ENCODE measurements at places on chromosomes 11 and 22. TPM values are rescaled to one million over a fixed set of nuclear protein-coding genes. Genes with fewer than 3 reads are reported as not detected.

- peaks cover 10% of the 10 kb centered on the region for H3K4me1 ChIP-seq
- peaks cover 6% of the 10 kb centered on the region for H3K27me3 ChIP-seq
- H3K4me3 ChIP-seq = no peak overlapping the region
- no peaks in the 10 kb centered on the region for H3K36me3 ChIP-seq
- H3K27ac ChIP-seq = no peak overlapping the region
Measured at GRCh38 chr11:128161994-128162393, 425.4 kb downstream of the ETS1 start.

- H3K4me3 ChIP-seq = no peak overlapping the region
- no peak for DNase-seq
- H3K27ac ChIP-seq = no peak overlapping the region
- peaks cover 10% of the 10 kb centered on the region for H3K4me1 ChIP-seq
- peaks cover 6% of the 10 kb centered on the region for H3K36me3 ChIP-seq
Measured at GRCh38 chr11:19786644-19787043, 74.0 kb downstream of the NAV2 start.

GRCh38 chr11:113372309-113372708 lies 15.3 kb upstream of the ANKK1 start:
- H3K4me3 ChIP-seq = no peak overlapping the region
- DNase-seq = no peak
- no peaks in the 10 kb centered on the region for H3K27me3 ChIP-seq
- H3K36me3 ChIP-seq = peaks cover 8% of the 10 kb centered on the region
- H3K27ac ChIP-seq = no peak overlapping the region

DNA sequence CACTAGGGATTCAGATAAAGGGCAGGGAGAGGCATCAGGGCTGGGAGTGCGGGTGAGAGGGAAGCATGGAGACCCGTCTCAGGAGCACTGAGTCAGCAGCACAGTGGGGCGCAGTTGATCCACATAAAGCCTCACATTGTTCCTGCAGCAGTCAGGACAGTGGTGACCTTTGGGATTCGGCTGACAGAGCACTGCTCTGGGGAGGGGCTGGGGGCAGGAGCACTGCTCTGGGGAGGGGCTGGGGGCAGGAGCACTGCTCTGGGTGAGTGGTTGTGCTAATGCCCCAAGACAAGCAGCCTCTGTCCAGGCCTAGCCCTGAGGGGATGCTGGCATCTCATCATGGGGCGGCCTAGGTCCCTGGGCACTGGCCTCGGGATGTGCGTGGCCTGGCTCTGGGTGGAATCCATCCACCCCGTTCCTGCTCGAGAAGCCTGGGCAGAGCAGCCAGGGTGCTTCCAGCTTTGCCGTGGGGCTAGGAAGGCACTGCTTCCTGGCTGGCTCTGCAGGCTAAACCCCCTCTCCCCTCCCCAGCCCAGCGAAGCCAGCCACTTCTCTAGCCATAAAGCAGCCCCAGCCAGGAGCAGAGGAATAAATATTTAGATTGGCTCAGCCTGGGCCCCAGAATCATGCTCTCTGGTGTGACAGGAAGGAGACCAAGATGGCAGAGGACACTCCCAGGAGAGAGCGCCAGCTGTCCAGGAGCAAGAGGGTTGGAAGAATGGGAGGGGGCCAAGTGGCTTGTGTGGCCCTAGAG lies 7.3 kb downstream of the OAF start:
- peaks cover 4% of the 10 kb centered on the region for H3K4me1 ChIP-seq
- no peak for DNase-seq
- no peak overlapping the region for H3K4me3 ChIP-seq
- no peak overlapping the region for H3K27ac ChIP-seq
- H3K36me3 ChIP-seq = no peaks in the 10 kb centered on the region
- peaks cover 15% of the 10 kb centered on the region for H3K27me3 ChIP-seq

Gene BATF2
- total RNA-seq = 0.53 TPM

Gene NAALADL1
- 4.3 TPM for total RNA-seq

Measured in progenitor cell of endocrine pancreas (in vitro differentiated cells).